ENCODE measurements at places on chromosomes 12 and 14. TPM values are rescaled to one million over a fixed set of nuclear protein-coding genes. Genes with fewer than 3 reads are reported as not detected.

TAS2R30 gene
- 0.44 TPM for total RNA-seq

DNA sequence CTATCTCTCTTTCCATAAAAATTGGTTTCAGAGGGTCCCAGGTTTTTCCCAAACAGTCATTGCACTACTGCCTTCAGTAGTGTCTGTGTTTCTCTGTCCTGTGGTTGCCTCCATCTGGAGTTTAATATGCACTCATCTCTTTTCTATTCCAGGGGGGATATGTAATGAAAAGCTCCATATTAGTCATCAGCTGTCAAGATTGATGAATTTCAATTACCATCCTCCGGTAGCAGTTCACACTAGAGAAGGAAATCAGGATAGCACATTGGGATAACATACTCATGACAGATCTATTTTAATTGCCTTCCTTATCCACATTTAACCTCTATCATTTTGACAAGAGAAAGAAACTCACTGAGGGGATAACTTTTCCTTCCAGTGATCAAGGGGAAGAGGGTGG is 589.0 kb upstream of the SEL1L start:
- DNase-seq: no peak

SMCO2 gene
- total RNA-seq: not detected

DNA sequence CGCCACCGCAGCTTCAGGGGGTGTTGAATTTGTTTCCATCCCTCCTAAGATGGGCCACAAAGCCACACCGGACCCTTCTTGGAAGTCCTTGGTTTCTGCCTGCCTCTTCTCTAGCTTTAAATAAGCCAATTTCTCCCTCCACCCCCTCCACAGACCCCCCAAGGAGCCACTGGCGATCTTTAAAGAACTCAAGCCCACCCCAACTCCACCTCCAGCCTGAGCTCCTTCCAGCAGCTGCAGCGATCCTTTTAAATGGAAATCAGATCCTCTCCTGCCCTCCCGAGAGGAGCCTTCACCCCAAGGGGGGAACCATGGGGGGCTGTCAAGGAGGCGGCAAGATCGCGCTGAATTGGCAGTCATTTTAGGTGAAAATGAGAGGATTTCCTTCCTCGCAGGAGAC is 133.1 kb downstream of the NCOR2 start:
- DNase-seq: no peak

DNA sequence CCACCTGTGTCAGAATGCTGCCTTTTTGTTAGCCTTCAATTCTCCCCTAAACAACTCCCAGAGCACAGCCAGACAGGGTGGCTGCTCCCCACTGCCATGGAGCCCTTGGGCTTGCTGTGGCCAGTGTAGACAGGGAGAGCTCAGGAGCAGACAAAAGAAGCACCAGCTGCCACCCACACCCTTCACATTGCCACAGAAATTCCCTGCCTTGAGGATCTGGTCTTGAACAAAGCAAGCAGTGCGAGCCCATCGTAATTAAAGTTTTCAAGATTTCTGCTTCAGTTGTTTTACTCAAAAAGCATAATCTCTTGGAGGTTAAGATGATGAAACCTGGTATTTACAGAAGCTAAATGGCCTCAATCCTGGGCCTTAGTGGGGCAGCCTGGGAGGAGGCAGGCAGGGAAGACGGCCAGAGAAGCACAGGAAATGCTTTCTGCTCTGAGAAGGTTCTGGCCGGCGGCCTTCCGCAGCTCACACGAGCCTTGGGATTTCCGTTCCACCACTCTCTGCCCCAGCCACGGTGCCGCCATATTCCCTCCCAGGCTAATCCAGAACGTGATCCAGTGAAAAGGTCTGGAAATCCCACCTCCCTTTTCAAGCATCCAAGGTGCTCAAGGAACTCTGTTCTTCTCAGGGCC is 535.2 kb downstream of the BCL11B start:
- DNase-seq: no peak

DNA sequence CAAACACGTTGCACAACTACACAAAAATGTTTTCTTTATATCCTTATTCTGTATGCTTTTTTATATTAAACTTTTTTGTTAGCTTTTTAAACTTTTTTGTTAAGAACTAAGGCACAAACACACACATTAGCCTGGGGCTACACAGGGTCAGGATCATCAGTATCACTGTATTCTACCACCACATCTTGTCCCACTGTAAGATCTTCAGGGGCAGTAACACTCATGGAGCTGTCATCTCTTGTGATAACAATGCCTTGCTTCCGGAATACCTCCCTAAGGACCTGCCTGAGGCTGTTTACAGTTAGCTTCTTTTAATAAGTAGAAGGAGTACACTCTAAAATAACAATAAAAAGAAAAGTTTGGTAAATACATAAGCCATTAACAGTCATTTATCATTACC is 42.2 kb downstream of the PLEKHA5 start:
- DNase-seq: no peak

DNA sequence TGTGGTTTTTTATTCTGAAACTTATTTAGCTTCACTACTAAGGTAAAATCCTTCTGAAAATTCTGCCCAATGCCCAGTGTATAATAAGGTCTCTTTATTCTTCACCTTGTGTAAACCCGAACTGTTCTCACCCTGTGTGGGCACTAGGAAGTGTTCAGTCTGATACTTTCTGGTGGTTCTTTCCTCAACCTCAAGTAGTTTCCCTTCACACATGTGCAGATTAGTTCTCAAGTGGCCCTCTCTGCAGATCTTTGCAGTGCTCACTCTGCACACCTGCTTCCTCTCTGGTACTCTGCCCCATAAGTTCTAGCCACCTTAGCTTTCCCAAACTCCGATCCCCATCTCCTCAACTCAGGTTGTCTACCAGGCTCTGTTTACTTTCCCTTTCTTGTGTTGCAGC is 61.6 kb downstream of the RAD51B start:
- no peak for DNase-seq

DNA sequence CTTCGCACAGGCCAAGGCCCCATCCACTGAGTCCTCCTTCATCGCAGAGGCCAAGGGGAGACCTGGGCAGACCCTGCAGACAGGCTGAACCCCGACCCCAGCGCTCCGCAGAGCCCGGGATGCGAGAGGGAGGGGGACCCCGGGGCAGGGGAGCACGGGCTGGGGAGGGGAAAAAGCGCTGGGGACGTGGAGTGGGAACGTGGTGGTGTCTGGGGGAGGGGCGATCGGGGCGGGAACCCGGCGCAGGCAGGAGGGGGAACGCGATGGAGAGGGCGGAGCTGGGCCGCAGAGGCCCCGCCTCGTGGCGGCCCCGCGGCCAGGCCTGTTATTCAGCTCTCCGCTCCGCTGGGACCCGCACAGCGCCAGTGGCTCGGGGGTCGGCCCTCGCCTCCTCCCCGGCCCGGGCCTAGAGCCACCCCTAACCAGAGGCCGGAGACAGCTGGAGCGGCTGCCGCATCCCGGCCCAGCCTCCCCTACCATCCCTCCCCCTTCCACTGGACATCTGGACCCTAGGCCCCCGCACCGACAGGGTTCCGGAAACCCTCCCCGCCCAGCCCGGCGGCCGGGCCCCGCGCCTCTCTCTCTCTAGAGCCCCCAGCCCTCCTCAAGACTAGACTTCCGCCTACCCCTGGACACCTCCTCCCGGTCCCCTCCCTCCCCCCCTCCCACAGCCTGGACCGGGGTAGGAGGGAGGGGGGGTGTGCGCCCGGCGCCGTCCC is at the start of gene ARHGEF25:
Gene ARHGEF25 (plus strand): TSS at position 328 of the 719 bp plus-strand sequence. CDS start 460 bp downstream, outside the sequence.
- no peak for DNase-seq

SYT1 gene
- total RNA-seq: not detected

CABP1 gene
- 0.71 TPM for total RNA-seq

DNA sequence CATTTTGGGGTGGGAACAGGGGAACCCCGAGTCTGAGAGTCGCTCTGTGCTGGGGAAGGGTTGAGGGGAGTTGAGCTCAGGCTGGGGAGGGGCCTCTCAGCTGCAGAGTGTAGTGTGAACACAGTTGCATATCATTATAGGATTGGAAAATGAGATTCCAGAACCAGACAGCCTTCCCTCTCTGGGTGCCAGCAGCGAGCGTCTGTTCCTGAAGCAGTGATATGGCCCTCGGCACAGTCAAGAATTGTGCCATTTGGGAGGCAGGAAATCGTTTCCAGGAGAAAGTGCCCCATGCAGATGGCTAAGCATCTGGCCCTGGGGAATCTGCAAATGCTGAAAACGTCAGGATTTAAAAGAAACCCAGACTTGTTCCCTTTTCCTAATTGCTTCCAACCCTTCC is 70.4 kb upstream of the SFSWAP start:
- no peak for DNase-seq

DNA sequence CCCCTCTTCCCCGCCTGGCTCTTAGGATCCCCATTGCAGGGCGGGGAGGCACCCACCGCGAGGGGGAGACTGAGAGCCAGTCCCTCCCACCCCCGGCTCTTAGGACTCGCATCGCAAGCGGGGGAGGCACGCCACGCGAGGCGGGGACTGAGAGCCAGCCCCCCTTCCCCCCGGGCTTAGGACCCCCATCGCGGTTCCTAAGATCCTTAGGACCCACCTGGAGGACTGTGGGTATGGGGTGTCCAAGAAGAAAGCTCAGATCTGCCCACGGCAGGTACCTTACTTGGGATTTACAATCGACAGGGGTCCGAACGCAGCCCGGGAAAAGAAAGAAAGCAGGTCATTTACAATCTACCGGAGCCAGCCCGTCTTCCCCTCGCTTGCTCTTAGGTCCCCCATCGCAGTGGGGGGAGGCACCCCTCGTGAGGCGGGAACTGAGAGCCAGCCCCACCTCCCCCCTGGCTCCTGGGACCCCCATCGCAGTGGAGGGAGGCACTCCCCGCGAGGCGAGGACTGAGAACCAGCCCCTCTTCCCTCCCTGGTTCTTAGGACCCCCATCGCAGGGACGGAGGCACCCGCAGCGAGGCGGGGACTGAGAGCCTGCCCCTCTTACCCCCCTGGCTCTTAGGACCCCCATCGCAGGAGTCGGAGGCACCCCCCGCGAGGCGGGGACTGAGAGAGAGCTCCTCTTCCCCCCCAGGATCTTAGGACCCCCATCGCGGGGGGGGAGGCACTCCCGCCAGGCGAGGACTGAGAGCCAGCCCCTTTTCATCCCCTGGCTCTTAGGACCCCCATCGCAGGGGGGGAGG is 43.7 kb downstream of the DDX11 start:
- DNase-seq: no peak

DNA sequence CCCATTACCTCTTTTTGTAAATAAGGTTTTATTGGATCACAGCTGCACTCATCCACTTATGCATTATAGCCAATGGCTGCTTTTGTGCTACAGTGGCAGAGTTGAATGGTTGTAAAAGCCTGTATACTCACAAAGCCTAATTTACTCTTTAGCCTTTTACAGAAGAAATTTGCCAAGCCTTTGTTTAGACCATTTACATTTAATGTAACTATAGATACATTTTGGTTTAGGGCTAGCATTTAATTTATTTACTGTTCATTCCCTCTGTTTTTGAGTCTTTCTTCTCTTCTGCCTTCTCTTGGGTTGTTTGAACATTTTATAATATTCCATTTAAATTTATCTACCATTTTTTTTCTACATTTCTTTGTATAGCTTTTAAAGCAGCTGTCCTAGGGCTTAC is 217.1 kb upstream of the AMIGO2 start:
- no peak for DNase-seq

OR6C1 gene
- not detected for total RNA-seq

DNA sequence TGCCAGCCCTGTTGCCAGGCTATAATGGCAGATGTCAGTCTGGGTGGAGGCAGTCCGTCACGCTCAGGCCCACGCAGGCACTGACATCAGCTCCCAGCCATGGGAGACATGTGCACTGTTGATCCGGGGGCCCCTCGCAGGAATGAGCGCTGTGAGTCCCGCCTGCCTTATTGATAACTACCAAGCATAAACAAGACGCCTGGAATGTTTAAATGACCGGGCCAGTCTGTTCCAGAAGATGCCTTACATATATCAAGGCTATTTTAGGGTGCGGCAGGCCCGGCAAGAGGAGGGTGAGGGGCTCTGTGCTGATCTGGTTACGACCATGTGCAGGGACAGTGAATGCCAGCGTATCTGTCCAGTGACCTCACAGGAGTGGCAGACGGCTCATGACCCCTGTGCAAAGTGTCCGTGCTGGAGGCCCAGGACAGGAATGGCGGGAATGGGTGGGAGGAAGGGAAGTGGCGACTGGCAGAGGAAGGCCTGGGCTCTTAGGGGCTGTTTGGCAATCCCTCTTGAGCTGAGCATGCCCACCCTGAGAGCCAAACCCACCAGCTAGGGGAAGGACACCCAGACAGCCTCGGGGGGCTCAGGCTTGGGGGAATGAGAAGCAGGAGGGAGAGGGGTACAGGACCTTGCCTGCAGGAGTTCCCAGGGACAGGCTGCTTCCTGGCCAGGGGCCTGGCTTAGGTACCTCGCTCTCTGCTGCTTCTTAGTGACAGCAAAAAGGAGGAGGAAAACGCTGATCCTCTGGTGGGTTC is 49.3 kb downstream of the DLK1 start:
- DNase-seq: no peak

DNA sequence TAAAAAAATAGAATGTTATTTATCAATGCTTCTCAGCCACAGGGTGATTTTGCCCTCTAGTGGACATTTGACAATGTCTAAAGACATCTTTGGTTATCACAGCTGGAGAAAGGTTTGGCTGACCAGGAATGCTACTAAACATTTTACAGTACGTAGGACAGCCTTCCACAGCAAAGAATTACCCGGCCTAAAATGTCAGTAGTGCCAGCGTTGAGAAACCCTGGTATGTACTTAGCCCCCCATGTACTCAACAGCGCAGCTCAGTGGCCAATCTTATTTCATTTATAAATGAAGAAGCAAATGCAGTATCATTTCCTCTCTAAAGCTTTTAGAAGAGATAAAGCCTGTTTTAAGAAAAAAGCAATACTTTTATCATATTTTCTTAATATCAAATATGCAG is 5.8 kb downstream of the MARK3 start:
- peak; percentile 54 for DNase-seq

RNFT2 gene
- total RNA-seq: 1.1 TPM

GRCh38 chr14:26204366-26204727 is 393.5 kb downstream of the NOVA1 start:
- DNase-seq: no peak

DNA sequence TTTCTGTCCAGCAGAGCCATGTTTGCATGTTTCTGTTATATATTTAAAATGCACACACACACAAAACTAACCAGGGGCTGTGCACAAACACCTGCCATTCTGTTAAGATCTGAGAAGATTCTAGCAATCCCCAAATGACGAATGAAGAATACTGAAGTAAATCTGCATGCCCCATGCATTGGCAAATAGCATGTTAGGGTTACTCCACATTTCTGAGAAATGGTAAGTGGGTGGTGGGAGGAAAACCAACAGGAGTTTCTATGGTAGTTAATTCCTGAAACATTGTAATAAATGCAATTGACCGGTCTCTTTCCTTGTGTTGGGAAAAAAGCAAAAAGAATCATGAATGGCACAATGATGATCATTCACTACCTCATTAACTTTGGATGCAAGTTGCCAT is 318.0 kb downstream of the BCAT1 start:
- no peak for DNase-seq

DNA sequence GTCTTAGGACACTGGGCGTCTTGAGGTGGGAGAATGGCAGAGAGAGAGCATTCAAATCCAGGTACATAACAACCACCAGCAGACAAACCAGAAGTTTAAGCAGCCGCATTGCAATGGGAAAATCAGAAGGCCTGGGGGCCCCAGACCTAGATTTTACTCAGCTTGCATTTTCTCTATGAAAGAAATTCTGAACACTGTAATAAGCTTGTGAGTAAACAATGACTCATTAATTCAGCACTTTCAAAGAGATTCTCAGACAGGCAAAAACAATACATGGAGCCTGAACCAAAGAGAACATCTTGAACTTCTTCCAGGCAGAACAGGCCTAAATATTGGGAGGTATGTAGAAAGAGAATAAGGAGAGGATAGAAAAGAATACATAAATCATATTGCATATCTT is 69.8 kb upstream of the IFNG-AS1 start:
- no peak for DNase-seq

Data from right atrium auricular region (tissue), 2 donors.